HAP-1 (cell line): ENCODE measurements at places on chromosomes 2 and 18.
A peak's percentile ranks its signal among the peaks of the same experiment; 100 is the strongest.

DNA sequence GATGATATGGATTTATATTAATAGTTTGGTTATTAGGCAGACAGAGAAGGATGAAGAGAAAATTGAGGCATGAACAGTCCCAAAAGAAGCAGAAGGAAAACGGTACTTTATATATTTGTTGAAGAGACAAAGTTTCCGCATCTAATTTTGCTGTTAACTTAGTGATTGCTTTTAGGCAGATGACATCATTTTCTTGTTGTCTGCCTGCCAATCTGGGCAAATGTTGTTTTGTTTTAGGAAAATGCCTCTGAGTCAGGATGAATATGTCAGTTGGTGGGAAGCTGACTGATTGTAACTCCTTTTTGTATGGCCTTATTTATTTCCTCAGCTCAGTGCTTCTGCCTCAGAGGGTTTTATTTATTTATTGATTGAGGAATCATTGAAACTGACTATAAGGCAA is 52.5 kb upstream of the CAVIN2 start:
- no peak for DNase-seq

- DNase-seq = no peak
Observed at GRCh38 chr2:109295781-109296117, 166.7 kb downstream of the SH3RF3 start.

DNA sequence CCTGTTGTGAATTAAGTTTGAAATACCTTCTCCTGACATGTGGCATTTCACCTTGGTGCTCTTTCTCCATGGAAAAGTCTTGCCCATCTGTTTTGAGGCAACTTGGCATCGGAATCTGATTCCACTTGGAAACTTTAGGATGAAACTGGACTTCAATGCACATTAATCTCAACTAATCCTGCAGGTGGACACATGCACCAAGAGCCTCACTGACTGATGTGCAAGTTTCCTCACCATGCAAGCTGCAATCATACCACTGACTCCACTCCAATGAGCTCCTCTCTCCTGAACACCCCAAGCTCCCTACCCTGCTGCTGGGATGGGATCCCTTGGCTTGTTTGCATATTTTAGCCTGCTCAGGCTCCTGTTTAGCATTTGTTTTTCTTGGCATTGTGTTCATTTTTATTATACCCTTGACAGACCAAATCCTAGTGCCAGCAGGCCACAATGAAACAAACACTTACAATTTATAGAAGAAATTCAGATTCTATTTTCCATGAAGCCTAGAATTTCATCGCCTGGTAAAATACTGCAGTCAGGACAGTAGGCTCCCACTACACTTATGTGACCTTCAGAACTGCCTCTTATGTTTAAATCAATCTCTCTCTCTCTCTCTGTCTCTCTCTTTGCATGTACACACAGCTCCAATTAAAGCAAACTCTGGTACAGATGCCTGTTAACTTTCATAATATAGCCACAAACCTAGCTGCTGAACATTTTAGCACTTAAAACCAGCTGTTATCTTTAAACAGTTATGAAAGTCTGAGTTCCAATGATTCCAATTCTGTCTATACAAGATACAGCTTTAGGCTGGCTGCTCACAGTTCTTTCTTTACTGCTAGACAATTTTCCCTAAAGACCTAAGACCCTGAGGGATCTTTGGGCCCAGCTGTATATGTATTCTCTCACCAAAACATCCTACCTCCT is 141.5 kb downstream of the OSR1 start:
- DNase-seq = no peak

DNA sequence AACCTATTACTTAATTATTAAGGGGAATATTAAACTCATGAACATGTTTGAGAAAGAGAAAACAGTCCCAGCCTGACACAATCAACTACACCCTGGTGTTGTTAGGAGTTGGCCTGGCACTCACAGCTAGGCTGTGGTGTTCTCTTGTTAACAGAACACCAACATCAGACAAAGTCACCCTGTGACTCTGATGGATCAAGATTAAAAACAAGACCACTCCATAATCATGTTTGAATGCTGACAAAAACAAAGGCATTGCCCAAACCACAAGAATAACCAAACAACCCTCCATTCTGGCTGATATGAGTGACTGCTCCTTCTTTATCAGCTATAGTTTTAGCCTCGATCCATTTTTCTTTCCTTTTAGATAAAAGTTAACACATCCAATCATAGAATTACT is 3.0 kb downstream of the BOLL start:
- no peak for DNase-seq

DNA sequence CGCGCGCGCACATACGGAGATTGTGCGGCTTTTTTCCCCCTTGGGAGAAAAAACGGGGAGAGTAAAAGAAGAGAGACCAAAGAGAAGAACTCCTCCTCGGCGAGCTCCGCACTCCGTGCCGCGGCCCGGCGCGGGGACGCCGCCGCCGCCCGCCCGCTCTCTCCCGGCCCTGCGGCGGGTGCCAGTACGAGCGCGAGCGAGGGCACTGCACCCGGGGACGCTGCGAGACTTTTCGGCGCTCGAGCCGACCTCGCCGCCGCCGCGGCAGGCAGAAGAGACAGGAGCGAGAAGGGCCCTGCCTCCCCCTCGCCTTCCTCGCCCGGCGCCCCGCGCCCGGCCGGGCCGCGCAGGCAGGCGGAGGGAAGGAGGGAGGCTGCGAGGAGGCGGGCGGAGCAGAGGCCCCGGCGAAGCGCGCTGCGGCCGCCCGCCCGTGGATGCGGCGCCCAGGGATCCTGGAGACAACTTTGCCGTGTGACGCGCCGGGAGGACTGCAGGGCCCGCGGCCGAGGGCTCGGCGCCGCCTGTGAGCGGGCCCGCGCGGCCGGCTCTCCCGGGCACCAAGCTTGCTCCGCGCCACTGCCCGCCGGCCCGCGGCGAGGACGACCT is 857 bp upstream of the INHBB start:
- DNase-seq = peak; percentile 28

GRCh38 chr2:101828673-101829334 is 131.3 kb downstream of the MAP4K4 start:
- no peak for DNase-seq

DNA sequence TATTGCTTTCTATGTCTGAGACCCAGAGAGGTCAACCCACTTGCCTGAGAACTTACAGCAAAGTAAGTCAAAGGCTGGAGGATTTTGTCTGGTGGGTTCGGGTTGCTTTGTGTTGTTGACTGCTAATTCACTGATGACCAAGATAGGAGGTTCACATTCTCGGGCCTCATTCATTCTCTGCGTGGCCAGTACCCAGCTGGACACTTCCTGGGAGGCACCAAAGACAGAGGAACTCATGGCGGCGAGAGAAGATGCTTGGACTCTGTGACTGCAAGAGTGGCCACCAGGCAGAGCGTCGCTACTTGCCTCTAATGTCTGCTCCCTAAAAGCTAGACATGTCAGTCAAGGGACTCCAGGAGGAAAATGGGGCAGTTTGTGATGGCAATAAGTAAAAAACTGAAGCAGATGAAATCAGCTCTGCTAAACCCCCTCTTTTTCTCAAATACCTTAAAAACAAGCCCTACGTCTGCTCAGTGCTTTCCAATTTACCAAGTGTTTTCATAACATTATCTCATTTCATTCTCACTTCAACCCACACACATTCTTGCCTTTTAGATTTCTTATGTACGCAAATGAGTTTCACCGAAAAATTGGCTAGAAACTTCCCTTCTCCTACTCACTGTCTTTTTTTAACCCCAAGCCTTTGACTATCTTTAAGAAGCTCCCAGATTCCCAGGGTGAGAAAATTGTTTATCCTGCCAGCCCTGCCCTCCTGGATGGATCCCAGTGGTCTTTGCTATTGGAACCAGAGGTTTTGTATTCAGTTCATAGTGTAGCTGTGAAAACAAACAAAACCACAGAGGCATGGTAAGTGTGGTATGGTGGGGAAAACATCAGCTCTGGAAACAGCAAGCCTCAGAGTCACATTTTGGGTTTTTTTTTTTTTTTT is 4.9 kb upstream of the LBH start:
- no peak for DNase-seq

DNA sequence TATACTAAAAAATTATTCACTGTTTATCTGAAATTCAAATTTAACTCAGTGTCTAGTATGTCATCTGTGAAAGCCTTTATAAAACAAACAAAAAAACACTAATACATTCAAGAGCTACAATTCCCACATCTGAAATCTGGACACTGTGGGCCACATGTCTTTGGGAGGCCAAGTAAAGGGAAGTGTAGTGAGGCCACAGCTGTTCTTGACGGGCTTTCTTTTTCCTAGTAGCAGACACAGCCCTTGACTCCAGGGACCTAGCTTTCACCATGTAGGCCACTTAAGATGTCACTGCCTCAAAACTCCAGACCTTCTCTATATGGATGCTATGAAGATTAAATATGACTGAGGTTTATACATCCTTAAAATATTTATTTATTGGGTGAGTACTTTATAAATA is 91.1 kb downstream of the RBMS1 start:
- no peak for DNase-seq

- no peak for DNase-seq
Observed at GRCh38 chr2:135149251-135149650, 97.2 kb downstream of the RAB3GAP1 start.

DNA sequence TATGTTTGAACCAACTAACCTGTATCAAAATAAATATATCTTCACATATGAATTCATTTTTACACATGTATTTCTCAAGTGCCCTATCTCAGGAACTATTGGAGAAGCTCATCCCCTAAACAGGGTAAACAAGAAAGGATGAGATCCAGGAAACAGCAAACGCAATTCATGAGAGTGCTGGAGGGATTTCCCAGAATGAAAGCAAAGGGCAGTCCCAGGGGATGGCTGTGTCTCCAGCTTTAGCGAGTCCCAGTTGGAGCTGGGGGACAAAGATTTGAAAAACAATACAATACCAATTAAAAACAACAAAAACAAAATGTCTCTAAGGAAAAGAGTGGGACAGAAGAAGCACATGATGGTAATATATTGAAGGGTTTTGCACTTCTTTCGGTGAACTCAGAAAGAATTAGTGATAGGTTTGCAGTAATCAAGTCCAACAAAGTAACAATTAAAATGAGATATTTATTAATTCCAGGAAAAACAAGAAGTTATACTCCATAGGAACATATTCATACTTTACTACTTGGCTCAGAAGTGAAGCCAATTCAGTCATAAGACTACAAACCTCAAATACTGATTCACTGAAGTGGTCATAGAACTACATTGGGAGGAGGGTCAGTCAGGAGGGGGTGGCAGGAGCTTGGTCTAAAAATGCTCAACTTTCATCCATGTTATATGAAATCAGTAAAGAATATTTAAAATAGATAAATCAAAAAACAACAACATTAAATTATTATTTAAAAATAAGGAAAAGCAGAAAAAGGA is 73.1 kb upstream of the PDE1A start:
- DNase-seq = no peak

GRCh38 chr2:74578408-74578807 is 23.9 kb downstream of the DOK1 start:
- DNase-seq = no peak

GRCh38 chr18:65750389-65751154 is at the start of gene CDH7:
Gene CDH7, plus strand, starts transcription at chr18:65751012. Its CDS starts 11,831 bp downstream, at chr18:65762843.
- DNase-seq = no peak

DNA sequence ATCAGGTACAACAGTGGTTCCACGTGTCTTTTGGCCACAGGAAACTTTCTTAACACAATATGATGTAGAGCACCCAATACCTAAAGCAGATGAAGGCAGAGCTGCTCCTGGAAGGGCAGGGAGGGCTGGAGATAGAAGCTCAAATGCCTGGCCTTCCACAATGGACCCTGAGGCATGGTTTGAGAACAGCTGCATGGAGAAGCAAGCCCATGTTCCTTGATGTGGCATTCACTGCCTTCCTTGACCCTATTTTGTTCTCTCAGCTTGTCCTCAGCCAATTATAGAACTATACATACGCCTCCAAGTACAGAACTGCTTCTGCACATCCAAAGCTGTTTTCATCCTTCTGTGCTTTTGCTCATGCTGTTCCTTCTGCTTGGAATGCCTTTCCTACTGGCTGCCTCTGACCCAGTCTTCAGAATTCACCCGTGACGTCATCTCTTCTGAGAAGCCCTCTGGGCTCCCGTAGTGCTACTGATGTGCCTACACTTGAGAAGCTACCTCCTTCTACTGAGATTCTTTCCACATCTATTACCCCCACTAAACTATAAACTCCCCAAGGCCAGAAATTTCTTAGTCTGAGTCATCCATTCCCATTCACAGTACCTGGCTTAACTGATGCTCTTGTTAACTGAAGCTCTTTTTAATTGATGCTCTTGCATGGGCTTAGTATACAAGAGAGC is 69.9 kb downstream of the CHRNA1 start:
- no peak for DNase-seq

GRCh38 chr18:35818353-35818667 is 154.2 kb upstream of the RMP24 start:
- no peak for DNase-seq

- no peak for DNase-seq
Observed at GRCh38 chr2:13240061-13240460, 523.3 kb downstream of the TRIB2 start.

DNA sequence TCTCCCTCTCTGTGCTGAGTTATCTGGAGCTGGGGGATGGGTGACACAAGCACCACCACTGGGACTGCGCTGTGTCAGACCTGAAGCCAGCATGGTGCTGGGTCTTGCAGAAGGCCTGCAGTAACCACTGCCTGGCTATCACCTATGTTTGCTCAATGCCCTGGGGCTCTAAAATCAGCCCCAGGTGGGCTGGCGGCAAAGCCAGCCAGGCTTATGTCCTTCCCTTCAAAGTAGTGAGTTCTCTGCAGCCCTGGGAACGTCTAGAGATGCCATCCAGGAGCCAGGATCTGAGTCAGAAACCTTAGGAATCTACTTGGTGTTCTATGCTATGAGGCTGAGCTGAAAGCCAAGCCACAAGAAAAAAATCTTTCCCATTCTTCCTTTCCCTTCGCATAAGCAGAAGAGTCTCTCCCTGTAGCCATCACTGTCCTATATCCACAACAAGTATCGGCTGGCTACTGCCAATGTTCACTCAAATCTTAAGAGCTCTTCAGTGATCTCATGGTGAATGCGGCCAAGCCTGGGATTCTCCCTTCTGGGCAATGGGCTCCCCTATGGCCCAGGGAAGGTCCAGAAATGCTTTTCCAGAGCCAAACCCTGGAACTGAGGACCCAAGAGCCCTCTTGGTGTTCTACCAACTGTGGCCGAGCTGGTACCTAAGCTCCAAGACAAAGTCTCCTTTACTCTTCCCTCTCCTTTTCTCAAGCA is 248.7 kb downstream of the ZNF385B start:
- no peak for DNase-seq

DNA sequence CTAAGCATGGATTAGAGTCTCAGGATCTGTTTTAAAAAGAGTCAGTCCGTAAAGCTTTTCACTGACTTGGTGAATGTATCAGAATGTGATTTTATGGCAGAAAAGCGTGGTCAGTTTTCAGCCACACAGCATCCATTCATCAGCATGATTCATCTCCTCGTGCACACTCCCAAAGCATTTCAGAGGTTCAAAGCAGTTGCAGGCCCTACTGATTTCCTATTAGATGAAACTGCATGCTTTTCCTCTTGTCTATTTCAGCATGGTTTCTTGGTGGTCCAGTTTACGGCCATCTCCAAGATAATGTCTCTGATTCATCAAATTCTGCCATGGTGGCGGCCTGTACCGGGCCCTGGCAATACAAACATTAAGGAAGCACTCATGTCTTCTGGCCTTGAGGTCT is 4.8 kb upstream of the PARD6G start:
- DNase-seq = no peak

- DNase-seq = no peak
Observed at GRCh38 chr2:225028572-225028971, 13.7 kb downstream of the DOCK10 start.

- DNase-seq = no peak
Observed at GRCh38 chr2:12151716-12152115, 405.3 kb downstream of the LPIN1 start.
